ENCODE measurements at places on chromosomes 4 and X.

GRCh38 chr4:168092176-168092712 lies at the start of gene ANXA10:
TSS of gene ANXA10 (plus strand) at chr4:168092537. CDS start at chr4:168092701, 164 bp downstream.
- no peak for DNase-seq

- DNase-seq = no peak
Measured at GRCh38 chr4:61200187-61200915, at the start of gene ADGRL3. TSS of gene ADGRL3 (plus strand) at chr4:61200326.

- no peak for DNase-seq
Measured at GRCh38 chr4:105327956-105328355, 145.9 kb downstream of the PPA2 start.

DNA sequence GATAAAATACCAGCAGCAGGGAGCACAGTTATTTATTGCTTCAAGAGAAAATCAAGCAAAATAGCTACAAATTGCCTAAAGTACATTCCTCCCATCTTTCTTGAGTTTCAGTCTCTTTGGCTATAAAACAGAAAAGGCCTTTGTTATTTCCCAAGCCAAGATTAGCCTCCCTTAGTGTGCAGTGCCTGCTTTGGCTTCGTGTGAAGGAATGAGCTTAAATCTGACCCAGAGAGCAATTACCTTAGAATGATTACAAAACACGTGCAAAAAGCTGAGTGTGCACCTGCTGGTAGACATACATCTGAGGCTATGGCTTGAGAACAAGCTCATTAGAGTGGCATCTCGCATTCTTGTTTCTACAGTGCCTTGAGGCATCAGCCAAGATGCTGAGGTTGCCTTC lies 250.8 kb downstream of the C4orf33 start:
- no peak for DNase-seq

DNA sequence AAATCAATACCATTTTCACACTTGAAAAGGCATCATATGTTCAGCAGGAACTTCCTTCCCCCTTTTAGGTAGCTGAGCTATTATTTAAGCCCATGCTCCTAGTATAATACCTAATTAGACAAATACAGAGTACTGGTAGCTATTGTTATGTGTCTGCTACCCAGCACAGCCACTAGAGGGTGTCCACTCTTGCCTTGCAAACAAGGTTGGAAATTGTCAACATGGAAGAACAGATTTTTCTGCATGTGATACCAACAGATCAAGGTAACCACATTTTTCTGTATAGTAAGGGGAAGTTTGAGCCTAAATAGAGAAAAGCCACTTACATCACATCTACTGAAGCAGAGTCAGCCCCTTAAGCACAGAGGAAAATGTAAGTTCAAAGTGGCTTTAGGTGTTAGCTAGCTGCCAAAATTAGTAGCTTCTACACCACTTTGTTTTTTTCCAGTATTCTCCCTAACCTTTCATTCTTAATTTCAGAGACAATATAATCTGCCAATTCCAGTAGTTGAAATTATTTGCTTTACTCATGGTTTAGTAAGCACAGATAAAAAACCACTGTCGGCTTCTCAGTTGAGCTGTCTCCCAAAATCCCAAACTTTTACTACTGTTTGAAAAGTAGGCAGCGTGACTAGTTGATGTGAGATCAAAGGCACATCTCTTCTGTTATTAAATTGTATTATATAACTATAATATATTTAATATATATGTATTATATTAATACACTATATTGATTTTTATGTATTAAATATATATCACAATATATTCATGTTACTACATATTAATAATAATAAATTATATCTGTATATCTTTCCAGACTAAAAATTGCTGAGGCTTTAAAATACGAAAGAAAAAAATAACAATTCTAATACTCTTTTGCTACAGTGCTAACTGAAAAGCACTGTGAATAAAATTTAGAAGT lies 38.2 kb downstream of the EDNRA start:
- DNase-seq = peak; percentile 77

- no peak for DNase-seq
Measured at GRCh38 chr4:121449416-121449815, 68.6 kb upstream of the QRFPR start.

- no peak for DNase-seq
Measured at GRCh38 chr4:21728304-21728703, 220.3 kb downstream of the KCNIP4 start.

DNA sequence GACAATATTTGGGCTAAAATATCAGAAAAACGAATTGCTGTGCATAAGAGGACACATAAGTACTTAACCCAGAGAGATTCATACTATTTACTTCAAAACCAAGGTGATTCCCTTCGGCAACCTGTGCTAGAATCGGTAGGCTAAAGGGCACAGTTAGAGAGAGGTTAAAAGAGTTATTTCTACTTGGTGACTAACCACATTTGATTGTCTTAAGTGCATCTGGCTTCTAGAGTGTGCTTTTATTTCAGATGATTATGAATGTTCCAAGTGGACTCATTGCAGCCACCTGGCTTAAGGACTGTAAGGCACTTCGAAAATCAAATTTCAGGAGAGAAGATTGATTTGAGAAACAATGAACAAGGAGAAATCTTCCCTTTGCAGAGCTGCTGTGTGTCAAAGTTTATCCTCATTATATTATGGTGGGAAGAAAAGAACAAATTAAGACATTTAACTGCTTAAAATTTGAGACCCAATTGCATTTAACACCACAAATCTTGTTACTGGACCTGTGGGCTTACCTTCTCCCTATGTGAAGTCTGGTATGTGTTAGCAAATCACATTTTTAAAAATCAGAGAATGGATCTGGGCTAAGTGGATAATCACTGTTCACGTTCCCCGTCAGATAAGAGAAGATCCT lies 34.0 kb downstream of the PHOX2B start:
- no peak for DNase-seq

GRCh38 chr4:75180217-75180616 lies 247.3 kb downstream of the PARM1 start:
- DNase-seq = no peak

DNA sequence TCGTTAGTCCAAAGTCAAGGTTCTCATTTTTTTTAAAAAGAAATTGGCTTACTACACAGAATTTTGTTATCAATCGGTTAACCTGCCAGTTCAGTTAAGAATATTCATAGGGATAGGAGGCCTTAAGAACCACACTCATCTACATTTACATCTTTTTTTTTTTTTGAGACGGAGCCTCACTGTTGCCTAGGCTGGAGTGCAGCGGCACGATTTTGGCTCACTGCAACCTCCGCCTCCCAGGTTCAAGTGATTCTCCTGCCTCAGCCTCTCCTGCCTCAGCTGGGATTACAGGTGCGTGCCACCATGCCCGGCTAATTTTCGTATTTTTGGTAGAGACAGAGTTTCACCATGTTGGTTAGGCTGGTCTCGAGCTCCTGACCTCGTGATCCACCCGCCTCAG lies 33.7 kb downstream of the ABCE1 start:
- no peak for DNase-seq

DNA sequence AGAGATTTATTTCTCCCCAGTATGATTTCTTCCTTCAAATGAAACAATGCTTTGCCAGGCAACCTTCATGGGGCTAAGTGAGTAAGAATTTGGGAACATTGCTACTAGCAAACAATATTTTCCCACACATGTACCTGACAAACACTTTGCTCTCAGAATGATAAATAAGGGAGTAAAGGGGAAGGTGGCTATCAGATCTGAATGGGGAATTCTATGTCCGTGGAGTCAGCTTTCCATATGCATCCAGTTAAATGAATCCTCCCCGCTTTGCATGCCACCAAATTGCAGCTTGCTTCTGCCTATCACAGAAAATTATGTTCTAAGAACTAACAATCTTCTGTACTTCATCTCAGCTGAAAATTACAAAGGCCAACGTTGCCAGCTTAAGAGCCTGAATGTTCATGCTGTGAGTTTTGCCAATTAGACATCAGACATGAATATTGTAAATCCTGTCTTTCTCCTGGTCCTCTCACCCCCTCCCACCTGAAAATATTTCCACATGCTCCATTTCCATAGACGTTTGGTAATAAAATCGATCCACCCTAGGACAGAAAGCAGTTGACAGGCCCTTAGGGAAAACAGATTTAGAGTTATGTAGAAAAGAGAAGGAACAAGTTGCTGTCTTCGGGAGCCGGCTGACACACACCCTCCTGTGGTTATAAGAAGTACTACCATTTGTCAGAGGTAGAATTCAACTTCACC lies 6.3 kb downstream of the MEPE start:
- DNase-seq = peak; percentile 56

- DNase-seq = no peak
Measured at GRCh38 chr4:75630174-75630936, at the start of gene CDKL2. TSS of gene CDKL2 (minus strand) at chr4:75630528. CDS start at chr4:75625988, 4,540 bp downstream.

DNA sequence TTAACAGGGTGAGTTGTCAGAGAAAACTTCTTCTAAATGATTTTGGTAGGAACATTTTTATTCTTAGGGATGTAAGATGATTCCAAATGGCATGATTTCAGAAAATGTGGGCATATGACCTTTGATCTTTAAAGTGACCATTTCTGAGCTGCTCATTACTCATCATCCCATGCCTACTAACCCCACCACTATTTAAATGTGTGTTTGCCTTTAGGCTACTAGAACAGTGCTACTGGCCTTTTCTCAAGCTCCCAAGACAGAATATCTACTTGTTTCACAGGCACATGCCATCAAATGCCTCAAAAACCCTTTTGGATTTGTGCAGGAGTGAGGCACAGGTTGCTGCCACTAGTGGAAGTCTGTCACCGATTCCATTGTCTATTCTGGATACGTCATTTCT lies 428.2 kb downstream of the ADAM29 start:
- peak; percentile 76 for DNase-seq

DNA sequence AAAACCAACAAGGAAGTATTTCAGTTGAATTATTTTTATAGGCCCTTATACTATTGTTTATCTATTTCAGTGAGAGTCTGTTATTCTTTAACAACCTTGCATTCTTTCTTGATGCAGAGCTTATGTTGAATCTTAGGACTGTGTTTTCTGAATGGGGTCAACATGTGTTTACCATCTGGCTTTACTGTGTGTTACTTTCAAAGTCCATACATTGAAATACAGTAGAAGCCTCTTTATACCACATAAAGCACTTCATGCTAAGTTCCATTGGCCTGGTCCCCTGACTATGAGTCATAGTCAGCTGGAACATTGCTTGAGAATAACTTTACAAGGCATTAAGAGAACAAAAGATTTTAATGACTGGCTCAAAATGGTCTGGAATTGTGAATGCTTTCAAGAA lies 152.6 kb downstream of the GASK1B start:
- DNase-seq = peak; percentile 76

- DNase-seq = peak; percentile 71
Measured at GRCh38 chrX:113400193-113400704, 559.6 kb upstream of the AMOT start.

GRCh38 chr4:2592572-2592971 lies 56.1 kb downstream of the FAM193A start:
- DNase-seq = no peak

DNA sequence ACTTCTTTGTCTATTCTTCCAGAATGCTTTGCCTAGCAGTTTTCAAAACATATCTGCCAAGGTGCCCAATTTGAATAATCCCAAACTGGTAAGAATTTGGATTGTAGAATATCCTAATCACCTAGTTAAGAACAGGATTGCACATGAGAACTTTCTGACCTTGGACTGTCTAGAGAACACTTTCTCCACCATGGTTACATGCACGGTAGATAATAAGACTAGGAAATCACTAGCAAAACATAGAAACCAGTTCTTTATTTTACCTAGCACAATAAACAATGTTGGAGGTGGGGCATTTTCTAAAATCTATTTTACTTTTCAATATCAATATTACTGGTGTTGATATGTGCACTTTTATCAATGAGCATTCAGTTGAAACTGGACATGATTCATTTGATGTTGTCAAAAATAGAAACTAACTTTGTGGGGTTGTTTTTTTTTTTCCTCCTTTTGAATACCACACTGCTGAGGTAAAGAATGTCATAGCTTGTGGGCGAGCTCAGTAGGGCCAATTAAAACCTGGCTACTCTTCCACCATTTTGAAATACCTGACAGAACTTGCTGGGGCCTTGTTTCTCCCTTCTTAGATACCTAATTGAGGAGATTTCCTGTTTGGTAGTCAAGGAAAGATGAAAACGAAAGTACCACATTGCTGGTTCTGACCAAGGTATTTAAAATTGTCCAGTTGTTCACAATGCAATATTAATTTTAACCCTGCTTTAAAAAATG lies 10.4 kb downstream of the MID1IP1 start:
- no peak for DNase-seq

- DNase-seq = no peak
Measured at GRCh38 chr4:152229782-152230289, 306.1 kb downstream of the FBXW7 start.

- no peak for DNase-seq
Measured at GRCh38 chrX:54180403-54180802, 2.7 kb downstream of the FAM120C start.

DNA sequence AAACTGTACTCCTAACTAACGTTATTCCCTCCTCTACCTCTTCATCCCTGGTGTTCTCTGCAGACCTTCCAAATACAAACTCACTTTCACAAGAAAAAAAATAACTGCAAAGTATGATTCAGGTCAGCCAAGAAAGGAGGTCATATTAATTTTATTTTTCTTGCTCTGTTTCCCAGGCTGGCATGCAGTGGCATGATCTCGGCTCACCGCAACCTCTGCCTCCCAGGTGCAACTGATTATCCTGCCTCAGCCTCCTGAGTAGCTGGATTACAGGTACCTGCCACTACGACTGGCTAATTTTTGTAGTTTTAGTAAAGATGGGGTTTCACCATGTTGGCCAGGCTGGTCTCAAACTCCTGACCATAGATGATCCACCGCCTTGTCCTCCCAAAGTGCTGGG lies 156.6 kb downstream of the CHIC2 start:
- DNase-seq = no peak

DNA sequence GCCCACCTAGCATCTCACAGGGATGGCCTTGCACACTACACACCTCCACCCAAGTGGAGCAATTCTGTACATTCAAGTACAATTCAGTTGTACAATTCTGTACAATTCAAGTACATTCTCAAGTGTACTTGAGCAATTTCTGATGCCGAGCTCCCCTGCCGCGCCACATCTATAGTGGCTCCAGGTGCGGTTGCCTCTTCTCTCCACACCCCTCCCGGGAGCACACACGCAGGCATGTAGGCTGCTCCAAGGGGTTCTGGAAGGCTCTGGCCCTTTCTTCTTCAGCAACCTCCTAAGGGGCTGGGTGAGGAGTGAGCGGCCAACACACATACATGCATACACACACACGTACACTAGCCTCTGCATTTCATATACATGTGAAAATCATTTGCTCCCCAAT lies 18.9 kb upstream of the DUSP9 start:
- DNase-seq = no peak

- peak; percentile 89 for DNase-seq
Measured at GRCh38 chr4:76589872-76590797, 155.1 kb downstream of the SHROOM3 start.

GRCh38 chr4:75745161-75745560 lies 20.8 kb downstream of the USO1 start:
- DNase-seq = peak; percentile 35

- no peak for DNase-seq
Measured at GRCh38 chr4:15349965-15350364, 77.9 kb upstream of the C1QTNF7 start.
